Activated naive CD8-positive, alpha-beta T cell treated with anti-CD3 and anti-CD28 coated beads for 36 hours (primary cell): ENCODE measurements at places on chromosomes 16 and 17.

GRCh38 chr16:20673882-20674683 is 23.4 kb downstream of the ACSM1 start:
- no peak for DNase-seq

- DNase-seq = no peak
Measured at GRCh38 chr17:73315471-73315870, 3.7 kb upstream of the CDC42EP4 start.

DNA sequence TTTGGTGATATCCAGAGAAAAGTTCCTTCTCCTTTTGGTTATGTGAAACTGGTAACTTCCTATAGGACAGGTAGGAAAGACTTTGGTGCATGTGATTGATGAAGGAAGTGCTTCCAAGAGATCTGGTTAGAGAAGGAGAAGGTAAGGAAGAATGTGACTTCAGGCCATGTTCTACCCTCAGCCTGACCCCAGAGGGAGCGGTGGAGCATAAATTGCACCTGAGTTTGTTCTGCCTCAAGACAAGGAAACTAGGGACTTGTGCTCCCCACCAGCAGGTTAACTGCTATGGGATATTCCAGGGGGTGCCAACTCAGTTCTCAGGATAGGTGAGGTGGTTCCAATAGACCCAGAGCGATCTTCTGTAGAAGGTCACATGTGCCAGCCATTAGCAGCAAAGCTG is 299.3 kb upstream of the XYLT1 start:
- DNase-seq = no peak

GRCh38 chr17:40978575-40979151 is 5.5 kb downstream of the KRT40 start:
- DNase-seq = no peak

DNA sequence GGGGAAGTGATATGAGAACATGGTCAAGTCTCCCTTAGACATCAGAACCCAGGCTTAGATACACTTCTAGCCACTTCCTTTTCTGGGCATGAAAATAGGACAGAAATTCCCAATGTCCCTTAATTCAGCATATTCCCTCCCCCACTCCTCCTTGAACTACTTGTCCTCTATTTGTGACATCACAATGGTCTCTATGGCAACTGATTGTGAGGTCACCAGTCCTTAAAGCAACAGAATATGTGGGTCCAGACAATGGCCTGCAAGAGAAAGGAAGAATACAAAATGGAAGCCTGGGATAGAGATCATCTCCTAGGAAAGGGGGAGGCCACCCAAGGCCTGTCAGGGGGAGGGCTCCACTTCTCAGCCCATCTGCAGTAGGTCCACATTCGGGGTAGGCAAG is 6.7 kb upstream of the SEZ6 start:
- DNase-seq = no peak

DNA sequence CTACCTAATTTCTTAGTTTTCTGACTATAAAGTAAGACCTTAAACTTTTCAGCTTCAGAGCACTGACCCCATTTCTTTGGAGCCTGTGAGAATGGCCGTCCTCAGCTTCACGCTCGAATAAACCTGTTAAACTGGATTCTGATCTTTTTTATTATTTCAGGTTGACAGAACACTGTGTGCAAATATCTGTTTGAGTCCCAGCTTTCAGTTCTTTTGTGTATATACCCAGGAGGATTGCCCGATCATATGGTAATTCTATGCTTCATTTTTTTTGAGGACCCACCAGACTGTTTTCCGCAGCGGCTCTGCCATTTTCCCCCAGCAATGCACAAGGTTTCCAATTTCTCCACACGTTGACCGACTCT is 19.8 kb upstream of the KCNH6 start:
- DNase-seq = no peak

DNA sequence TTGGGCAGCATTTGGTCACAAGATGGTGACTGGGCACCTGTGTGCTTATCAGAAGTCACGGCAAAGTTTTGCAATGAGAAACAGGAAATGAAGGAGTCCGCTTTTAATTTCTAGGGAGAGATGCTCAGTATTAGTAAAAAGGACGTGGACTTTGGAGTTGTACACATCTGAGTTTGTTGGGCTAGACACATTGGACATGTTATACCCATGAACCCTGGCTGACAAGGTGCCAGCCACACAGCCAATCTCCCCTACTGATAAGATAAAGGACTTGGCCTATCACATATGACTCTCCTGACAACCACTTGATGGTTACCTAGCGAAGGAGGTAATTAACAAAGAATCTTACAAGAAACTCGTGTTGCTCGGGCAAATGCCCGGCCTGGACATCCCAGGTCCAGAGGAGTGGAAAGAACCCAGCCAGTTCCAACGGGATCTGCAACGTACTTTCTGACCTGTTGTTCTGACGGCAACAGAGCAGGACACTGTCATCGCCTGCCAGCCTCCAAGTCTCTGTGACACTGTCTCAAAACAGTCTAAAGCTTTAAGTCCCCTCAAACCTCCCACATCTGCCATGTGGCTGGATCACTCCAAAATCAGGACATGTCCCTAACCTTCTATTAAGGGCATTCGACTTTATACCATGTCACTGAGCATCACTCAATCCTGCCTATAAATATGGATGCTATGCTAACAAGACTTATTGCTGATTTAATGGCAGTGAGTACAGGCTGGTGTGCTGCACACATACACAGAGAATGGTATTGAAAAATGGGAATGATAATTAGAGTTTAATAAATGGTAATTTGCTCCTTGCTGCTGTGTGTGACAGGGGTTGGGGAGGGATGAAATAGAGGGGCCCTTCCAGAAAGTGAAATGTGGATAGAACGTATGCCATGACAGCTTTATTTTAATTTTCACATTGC is 47.6 kb upstream of the LYRM9 start:
- DNase-seq = no peak

DNA sequence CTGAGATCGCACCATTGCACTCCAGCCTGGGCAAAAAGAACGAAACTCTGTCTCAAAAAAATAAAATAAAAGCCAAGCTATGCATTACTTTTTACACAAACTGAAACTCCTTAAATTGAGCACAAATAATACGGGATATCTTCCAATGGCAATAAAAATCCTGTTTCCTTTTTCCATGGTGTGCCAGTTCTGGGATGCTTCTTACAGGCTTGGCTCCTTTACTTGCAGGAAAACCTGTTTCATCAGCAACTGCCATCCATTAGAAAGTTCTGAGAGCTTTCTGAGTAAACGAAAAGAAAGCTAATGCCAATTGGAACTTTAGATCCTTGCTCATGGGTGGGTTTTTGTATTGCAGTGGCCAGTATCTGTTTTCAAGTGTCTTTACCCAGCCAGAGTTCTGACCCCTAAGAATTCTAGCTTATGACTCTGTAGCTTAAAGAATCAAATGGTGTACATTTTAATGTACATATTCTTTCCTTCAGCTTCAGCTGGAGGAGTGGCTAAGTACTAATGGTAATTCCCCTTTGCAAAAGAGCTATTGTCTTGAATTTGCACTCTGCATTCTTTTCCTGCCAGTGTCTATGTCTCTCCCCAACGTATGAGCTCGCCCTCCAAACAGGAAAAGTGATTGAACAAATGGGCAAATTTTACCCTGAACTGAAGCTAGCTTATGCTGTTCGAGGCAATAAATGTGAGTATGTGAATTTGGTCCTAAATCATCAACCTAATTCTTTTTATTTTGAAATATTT is 21.5 kb upstream of the DDX19A start:
- no peak for DNase-seq

GRCh38 chr17:57418463-57419246 is 162.3 kb downstream of the MSI2 start:
- no peak for DNase-seq

DNA sequence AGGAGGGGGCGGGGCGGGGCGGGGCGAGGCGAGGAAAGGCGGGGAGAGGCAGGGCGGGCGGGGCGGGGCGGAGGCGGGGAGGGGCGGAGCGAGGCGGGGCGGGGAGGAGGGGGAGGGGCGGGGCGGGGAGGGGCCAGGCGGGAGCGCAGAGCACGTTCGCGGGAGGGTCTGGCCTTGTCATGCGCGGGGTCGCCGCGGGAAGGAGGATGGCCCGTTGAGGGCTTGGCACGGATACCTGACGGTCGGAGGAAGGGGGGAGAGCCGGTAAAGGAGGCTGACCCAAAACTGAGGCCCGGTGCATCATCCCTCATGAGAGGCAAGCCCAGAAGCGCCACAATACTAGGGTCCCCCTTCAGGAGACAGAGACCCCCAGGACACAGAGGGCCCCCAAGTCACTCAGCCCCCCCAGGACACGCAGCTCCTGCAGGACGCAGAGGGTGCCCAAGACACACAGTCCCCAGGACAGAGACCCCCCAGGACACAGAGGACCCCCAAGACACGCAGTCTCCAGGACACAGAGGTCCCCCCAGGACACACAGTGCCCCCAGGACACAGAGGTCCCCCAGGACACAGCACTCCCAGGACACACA is 593 bp upstream of the WDR45B start:
- peak; percentile 46 for DNase-seq

DNA sequence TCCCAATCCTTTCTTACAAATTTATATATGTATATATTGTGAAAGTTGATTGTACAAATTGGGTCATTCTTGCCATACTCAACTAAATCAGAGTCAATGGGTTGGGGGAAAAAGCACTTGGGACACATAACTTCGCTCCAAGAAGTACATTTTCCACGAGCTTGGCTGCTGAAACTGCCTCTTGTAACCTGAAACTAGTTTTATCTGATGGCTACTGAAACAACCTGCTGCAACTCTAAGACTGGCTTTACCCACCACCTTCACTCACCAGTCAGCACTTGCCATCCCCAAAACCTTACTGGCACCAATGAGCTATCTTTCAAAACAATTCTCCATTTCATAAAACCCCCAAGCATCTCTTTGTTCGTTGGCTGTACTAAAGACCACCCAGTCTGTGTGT is 14.5 kb upstream of the MYCBPAP start:
- DNase-seq = no peak

DNA sequence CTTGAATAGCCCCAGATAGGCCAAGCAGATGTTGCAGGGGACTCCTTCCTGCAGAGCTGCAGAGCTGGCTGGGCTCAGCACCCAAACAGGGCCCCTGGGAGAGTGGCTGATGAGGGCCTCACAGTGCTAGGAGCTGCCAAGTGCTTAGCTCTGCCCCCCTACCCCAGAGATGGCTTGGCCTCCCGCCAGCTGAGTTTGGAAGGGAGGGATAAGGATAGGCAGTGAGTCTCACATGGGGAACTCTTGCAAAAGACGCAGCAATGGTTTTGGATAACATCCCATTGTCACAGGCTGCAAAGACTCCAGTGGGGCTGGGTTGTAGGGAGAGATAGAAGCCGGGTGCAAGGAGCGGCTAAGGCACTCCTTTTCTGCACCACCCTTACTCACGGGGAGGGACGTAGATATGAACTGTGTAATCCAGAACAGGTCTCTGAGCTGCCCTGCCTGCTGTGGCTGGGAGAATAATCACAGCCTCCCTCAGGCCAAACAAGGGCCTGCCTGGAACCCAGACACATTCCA is 52.9 kb upstream of the MAF start:
- no peak for DNase-seq

GRCh38 chr17:62854098-62854680 is 46.1 kb upstream of the MARCHF10 start:
- no peak for DNase-seq

DNA sequence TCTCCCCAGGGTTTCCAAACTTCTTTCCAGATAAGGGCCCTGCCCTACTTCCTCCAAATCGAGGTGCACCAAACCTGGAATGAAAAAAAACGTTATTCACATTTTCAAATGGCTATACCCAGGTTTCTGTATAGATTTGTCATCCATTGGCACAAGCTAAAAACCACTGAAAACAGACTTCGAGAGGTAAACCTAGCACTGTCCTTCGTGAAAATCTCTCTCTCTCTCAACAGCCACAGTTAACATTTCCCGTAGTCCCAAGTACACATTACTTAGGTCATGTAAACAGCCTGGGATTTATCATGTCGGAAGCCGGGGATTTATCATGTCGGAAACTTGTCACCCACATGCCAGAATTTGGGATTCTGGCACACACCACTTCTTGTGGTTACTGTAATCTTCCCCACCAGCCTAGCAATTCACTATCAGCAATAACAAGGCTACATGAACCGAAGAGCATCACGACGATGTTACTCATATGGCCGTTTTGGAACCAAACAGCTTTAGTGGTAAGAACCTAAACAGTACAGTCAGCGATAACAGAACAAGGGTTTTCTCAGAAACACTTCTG is 1.2 kb downstream of the DDX5 start:
- no peak for DNase-seq

- DNase-seq = no peak
Measured at GRCh38 chr17:27669850-27670249, 38.9 kb downstream of the LGALS9 start.

- peak; percentile 85 for DNase-seq
Measured at GRCh38 chr17:43024407-43025289, at the start of gene RND2. Gene RND2 (plus strand): TSS chr17:43025231. CDS start chr17:43025348, 117 bp downstream.

GRCh38 chr17:80614332-80615047 is 69.9 kb downstream of the RPTOR start:
- DNase-seq = no peak

GRCh38 chr17:72733619-72734282 is 358.7 kb downstream of the SLC39A11 start:
- no peak for DNase-seq

- no peak for DNase-seq
Measured at GRCh38 chr17:51142597-51142996, 10.8 kb upstream of the NME1 start.

- DNase-seq = no peak
Measured at GRCh38 chr17:17054636-17055035, 12.4 kb downstream of the MPRIP start.

GRCh38 chr16:81808933-81809480 is 29.9 kb downstream of the PLCG2 start:
- peak; percentile 38 for DNase-seq

- no peak for DNase-seq
Measured at GRCh38 chr16:48734220-48734619, 124.2 kb upstream of the N4BP1 start.

GRCh38 chr17:78002166-78002565 is 43.7 kb downstream of the TNRC6C start:
- no peak for DNase-seq

- DNase-seq = peak; percentile 86
Measured at GRCh38 chr17:81487487-81488275, 24.9 kb downstream of the ACTG1 start.

GRCh38 chr16:51813609-51814008 is 662.5 kb upstream of the SALL1 start:
- DNase-seq = no peak

GRCh38 chr16:10971560-10971961 is 27.2 kb downstream of the CLEC16A start:
- DNase-seq = no peak

- no peak for DNase-seq
Measured at GRCh38 chr17:42675348-42675964, 1.3 kb downstream of the PLEKHH3 start.
